ENCODE measurements at places on chromosomes 4 and X.
A peak's percentile ranks its signal among the peaks of the same experiment; 100 is the strongest.

DNA sequence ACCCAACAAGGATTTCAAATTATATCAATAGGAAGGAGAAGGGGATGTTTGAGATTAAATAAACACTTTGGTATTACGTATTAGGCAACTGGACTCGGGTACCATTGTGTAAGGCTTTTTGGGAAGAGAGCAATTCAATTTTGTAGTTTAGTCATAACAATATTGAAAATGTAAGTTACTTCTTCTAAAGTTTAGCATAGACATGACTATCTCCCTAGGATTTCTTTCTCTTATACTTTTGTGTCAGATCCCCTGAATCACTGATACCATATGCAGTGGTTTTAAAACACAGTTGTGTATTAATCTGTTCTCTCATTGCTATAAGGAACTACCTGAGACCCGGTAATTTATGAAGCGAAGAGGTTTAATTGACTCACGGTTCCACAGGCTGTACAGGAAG lies 123.8 kb upstream of the FAM9C start:
- DNase-seq, result no peak

DNA sequence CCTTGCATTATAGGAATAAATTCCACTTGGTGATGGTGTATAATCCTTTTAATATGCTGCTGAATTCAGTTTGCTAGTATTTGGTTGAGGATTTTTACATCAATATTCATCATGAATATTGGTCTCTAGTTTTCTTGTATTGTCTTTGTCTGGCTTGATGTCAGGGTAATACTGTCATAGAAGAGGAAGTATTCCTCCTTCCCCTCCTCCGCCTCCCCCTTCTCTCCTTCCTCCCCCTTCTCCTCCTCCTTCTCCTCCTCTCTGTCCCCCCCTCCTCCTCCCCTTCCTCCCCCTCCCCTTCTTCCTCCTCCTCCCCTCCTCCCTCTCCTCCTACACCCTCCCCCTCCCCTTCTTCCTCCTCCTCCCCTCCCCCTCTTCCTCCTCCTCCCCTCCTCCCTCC lies 65.8 kb downstream of the RGS12 start:
- DNase-seq, result no peak

DNA sequence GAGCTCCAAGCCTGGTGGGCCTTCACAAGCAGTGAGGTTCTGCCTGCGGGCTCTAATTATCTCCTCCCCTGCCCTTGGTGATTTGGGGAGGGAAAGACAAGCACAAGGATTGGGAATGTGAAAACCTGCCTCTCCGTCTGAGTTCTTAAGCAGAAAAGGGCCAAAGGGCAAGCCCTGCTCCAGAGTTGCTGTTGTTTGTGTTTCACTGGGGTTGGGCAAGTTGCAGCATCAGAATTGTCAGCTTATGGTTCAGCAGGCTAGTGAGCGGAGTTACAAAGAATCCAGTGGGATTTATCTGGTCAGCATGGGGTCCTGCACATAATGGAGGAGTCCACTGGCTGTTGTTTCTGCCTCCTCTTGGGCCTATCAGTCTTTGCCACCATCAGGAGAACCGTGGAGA lies 60.5 kb downstream of the NHS start:
- DNase-seq, result no peak

DNA sequence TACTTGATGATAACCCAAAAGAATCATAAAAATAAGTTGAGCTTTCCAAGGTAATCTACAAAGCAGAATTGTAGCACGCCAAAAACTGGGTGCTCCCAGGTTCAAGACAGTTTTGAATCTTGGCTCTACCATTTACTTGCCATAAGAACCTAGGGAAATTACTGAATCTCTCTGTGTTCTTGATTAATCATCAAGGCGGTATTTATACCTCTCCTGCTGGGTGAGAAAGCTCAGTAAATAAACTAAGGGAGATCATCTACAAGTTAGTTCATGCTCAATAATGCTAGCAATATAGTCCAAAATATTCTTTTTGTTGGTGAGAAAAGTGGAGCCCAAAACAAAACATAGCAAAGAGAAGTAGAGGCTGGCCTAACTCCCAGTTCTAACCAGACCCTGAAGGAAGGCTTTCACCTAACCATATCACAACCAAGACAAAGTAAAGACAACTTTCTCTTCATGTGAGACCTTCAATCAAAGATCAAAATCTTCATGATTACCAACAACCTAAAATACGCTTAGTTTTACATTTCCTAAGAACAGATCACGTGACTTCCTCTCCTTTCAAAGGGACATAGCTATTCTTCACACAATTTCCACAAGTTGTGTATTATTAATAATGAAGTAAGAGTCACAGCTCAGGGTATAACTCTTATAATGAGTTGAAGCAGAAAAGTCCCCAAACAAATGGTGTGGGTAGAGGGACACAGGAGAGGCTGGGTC lies 34.4 kb downstream of the TNIP3 start:
- no peak for DNase-seq

DNA sequence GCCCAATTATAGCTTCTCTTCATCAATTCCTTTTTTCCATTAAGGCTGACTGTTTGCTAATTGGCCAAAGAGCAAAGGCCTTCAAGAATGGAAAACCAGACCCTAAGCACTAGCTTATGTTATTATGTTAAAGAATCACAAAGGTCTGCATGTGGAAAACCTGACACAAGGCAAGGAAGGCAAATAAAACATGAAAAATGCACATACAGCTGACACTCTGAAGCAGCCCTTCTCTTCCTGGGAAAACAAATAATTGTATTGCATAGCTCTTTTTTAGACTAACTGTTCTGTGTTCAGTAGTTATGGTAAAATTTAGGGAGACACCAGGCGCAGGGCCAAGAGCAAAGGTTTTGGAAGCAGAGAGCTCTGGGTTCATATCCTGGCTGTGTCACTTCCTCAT lies 223.1 kb downstream of the UNC5C start:
- DNase-seq, result no peak

DNA sequence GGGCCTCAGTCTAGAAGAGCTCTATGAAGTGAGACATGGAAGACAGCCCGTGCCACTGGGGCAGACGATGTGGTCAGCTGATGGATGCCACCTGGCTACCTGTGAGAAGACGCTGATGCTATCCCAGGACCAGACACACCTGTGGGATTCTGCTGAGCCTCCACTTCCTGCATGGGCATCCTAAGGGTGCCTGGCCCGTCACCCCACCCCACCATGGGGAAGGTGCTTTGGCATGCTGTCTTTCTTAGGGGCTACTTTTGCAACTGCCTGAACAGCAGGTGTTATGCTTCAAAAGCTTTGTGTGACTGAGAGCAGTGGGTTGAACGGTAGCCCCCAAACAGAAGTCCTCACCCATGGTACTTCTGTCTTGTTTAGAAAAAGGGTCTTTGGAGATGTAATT lies 65.0 kb upstream of the STS start:
- no peak for DNase-seq

DNA sequence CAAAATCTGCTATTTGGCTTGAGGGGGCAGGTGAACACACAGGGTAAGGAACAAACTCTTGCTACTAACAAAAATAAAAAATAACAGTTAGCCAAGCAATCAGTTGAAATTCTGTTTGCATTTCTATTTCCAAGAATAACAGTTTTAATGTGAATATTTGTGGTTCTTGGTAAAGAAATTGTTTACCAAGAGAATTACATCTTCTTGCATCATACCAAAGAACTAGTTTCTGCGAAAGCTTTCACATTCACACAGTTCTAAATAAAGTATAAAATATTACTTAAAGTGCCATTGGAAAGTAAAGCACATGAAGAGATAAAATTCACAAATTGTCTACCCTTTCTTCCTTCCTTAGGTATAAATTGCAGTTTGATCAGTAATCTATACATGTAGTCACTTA lies 54.4 kb downstream of the KLHL4 start:
- DNase-seq, result peak; percentile 33

- DNase-seq, result peak; percentile 44
Observed at GRCh38 chr4:152696764-152697261, 17.0 kb upstream of the TMEM154 start.

DNA sequence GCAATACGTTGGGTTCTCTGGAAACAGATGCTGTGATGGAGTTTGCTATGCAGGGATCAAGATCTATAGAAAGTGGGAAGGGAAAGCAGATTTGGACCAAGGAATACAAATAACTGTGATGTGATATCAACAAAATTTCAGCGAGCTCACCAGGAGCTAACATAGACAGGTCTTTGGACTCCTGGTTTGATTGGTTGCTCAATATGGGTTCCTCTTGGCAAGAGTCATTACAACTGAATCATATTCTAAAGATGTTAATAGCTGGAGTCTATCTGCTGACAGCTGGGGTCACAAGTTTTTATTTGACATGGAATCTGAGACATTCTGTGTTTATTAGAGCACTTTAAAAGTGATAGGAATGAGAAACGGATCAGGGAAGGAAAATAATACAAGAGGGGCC lies 637.6 kb upstream of the GNPDA2 start:
- DNase-seq, result no peak

- no peak for DNase-seq
Observed at GRCh38 chr4:157223456-157223855, 2.9 kb downstream of the GRIA2 start.

- DNase-seq, result no peak
Observed at GRCh38 chrX:41031256-41031967, 53.8 kb upstream of the USP9X start.

GRCh38 chr4:150117629-150118028 lies 39.4 kb downstream of the DCLK2 start:
- DNase-seq, result no peak

- DNase-seq, result no peak
Observed at GRCh38 chrX:32280921-32281320, 930.4 kb downstream of the DMD start.

DNA sequence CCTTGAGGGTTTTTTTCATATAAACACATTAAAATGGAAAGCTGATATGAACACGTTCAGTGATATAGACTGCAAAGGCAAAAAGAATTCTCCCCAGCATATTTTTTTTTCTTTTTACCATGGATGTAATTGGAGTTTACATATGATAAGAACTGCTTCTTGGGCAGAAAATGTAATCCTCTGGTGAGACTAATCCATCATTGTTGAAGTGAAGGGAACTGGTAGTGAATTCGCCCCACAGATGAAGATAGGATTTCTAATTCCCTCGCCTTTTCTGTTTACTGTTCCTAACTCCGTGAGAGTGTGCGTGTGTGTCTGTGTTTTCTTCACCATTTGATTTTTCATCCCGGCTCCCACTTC lies 88.9 kb downstream of the GPR143 start:
- DNase-seq, result peak; percentile 27

DNA sequence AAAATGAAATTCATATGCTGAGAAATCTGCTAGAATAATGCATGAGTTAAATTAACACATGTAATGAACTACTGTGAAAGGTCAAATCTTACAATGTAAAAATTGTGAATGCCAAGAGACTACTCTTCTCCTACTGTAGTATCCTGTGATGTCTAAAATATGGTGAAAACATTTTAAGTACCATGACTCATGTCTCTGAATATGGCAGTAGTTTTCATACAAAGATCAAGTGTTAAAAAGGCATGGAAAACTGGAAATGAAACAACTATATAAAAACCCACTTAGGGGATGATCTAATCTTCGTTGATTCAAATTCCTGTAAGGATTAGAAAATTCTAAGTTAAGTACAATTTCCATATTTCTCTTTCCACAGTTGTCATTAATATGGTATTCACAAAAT lies 221.3 kb downstream of the PPP3CA start:
- no peak for DNase-seq

DNA sequence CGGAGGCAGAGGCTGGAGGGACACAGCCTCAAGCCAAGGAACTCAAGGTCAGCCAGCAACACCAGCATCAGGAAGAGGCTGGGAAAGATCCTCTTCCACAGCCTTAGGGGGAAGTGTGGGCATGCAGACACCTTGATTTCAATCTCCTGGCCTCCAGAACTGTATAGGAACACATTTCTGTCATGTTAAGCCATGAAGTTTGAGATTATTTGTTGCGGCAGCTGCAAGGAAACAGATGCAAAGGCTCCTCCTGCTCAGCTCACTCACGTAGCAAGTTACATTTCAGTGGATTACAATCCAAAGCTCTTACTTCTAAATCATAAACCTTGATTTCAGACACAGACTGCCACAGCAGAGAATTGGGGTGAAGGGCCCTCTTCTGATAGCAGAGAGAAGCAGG lies 68.6 kb upstream of the C4orf50 start:
- DNase-seq, result no peak

- DNase-seq, result peak; percentile 25
Observed at GRCh38 chrX:44946771-44947170, 73.8 kb downstream of the KDM6A start.

GRCh38 chr4:25031077-25031621 lies 403 bp upstream of the LGI2 start:
- peak; percentile 28 for DNase-seq

GRCh38 chr4:6875431-6875831 lies 34.2 kb upstream of the TBC1D14 start:
- no peak for DNase-seq

- DNase-seq, result peak; percentile 28
Observed at GRCh38 chrX:107429090-107429489, 20.4 kb upstream of the FRMPD3 start.

DNA sequence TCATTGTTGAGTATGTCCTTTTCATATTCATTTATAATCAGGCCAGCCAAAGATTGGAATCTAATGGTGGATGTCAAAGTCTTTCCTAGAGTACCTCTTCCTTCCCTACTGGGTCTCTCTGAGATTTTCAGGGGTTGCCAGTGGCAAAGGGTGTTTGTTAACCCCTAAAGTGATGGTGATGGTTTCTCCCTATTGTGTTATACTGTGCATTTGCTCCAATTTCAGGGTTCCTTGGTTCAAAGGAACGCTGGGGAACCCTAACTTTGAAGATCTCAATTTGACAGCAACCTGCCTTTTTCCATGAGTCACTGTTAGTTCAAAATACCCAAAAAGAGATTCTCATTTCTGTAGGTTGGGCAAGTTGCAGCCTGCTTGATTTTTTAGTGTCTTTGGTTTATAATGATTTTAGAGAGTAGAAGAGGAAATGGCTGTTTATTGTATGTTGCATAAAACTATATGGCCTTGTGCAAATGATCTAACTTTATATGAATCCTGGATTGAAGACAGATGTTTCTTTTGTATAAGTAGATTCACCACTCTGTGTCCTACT lies 23.0 kb downstream of the GAB1 start:
- no peak for DNase-seq

Measured in amniotic epithelial cell (primary cell).